ENCODE measurements at places on chromosomes 5 and 9.

GRCh38 chr9:82570226-82570625 is 492.7 kb downstream of the RASEF start:
- DNase-seq: no peak

GRCh38 chr9:127267793-127268525 is 3.4 kb downstream of the GARNL3 start:
- peak; percentile 61 for DNase-seq

- peak; percentile 59 for DNase-seq
These were observed 122.2 kb downstream of the LHX2 start for GRCh38 chr9:124133727-124134126.

DNA sequence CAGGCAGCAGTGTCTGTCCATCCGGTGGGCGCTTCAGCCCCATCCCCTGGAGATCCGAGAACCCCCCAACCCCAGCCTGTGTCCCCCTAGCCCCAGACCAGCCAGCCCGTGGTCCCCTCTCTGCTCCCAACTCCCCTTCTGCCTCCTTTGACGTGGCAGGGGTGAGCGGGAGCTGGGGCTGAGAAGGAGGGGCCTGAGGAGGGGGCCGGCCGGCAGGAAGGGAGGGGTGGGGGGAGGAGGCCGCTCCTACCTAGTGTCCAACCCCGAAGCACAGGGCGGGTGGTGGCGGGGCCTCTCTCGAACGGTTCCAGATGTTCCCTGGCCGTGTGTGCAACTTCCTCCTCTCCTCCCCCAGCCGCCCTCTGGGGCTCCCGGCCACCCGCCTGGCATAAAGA is 31.0 kb downstream of the GOLGA2 start:
- no peak for DNase-seq

- no peak for DNase-seq
These were observed 82.4 kb downstream of the MARCHF3 start for GRCh38 chr5:126948011-126948355.

GRCh38 chr5:59000211-59000610 is 417.3 kb downstream of the RAB3C start:
- no peak for DNase-seq
